Transverse colon (tissue), 4 donors: ENCODE measurements at places on chromosomes 7 and 10.

- no peak for DNase-seq
Measured at GRCh38 chr7:157089100-157089610, 49.6 kb upstream of the UBE3C start.

- peak; percentile 85 for DNase-seq
Measured at GRCh38 chr7:128076796-128077271, 45.6 kb upstream of the LRRC4 start.

- DNase-seq: no peak
Measured at GRCh38 chr7:25615003-25615402, 386.7 kb upstream of the NPVF start.

DNA sequence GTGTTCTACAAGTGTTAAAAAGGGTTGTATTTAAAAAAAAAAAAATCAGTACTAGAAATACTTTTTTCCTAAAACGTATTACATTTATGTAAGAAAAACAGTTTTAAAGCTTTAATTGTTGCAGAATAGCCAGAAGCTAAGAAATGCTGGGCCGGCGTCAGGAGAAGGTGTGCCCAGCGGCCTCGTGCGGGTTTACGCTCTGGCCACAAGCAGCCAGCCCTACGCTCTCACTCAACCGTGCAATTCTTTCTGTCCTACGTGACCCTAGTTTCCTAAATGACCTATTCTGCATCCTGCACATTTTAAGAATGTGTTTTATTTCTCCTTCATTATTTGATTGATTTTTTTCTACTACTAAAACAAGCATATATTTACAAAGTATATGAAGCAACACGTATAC is 279.7 kb upstream of the KLF14 start:
- no peak for DNase-seq

DNA sequence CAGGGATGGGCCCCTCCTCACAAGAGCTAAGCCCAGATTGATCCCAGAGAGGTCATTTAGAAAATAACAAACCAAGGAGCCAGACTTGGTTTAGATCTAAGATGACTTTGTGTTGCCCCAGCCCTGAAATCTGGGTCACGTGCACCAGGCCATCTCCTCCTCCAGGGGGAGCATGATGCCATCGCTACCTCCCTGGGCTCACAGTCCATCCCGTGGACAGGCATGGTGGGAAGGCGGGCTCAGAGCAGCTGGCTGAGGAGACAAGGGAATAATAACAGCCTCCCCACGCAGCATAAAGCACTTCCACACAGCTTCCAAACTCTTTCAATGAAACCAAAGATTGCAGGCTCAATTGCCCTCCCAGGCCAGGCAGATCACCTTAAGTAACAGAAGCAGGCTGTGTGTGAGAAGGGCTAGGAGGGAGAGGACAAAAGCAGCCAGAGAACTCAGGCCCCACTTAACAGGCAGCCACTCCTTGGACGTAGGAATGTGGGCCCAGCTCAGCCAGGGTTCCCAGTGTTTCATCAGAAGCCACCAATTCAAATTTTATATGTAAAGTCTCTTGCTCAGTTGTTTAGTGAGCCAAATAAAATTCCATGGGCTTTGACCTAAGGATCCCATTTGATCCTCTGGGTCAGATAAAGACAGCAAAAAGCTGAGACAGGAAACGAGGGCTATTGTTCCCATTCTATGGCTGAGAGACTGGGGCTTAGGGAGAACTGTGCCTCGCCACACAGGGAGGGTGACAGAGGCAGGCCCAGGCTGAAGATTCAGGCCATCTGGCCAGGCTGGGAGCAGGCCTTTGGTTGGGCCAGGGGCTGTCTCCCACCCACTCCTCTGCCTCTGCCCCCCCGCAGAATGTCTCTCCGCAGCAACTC is 100.2 kb downstream of the COL13A1 start:
- DNase-seq: peak; percentile 66

DNA sequence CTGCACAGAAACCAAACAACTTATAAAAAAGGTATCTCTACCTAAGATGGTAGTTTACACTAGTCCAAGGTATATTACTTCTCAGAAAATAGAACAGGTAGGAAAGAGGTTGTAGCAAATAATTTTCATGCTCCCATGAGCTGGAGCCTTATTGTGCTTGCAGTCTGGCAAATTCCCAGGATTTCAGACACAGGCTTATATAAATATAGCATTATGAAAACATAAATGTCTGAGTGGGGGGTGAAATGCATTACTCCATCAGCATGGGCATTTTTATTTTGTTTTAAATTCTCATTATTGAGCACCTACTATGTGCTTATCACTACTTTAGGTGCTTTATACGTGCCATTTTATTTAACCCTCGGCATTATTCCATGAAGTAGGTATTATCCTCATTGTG is 83.0 kb upstream of the PHYHIPL start:
- DNase-seq: no peak

DNA sequence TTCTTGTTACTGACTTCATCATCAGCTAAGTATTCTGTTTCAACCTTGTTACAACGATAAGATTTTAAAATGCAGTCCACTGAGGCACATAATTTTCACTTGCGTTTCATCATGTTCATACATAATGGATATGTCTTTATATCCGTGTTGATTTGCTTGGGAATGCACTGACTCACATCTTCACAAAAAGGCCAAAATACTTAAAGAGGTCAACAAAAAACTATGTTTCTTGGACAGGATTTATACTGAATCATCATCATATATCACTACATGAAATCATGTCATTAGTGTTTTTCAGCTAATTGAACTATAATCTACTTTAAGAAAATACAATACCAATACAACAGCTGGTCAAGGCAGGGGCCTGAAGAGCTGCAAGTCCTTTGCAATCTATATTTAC is 324.5 kb upstream of the KLF6 start:
- no peak for DNase-seq

DNA sequence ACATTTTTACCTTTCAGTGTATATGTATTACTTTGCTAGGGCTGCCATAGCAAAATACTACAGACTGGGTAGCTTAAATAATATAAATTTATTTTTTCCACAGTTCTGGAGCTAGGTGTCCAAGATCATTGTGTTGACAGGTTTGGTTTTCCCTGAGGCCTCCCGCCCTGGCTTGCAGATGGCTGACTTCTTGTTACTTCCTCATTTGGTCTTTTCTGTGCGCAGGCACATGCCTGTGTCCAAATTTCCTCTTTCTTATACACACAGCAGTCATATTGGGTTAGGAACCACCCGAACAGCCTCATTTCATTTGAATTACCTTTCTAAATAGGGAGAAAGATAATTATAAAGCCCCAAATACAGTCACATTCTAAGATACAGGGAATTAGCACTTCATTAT is 521.6 kb upstream of the SORCS1 start:
- peak; percentile 15 for DNase-seq

DNA sequence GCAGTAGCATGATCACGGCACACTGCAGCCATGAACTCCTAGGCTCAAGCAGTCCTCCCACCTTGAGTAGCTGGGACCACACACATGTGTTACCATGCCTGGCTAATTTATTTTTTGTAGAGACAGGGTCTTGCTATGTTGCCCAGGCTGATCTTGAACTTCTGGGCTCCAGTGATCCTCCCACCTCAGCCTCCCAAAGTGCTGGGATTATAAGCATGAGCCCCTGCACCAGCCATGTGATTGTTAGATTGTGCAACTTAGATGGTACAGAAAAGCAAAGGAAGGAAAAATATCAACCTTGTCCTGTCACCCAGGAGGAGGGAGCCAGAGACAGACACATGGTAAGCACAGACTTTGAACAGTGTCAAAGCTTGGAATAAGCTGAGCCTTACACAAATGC is 73.5 kb downstream of the CCNY start:
- no peak for DNase-seq

GRCh38 chr10:104349623-104350126 is 4.0 kb upstream of the CFAP58 start:
- peak; percentile 20 for DNase-seq

DNA sequence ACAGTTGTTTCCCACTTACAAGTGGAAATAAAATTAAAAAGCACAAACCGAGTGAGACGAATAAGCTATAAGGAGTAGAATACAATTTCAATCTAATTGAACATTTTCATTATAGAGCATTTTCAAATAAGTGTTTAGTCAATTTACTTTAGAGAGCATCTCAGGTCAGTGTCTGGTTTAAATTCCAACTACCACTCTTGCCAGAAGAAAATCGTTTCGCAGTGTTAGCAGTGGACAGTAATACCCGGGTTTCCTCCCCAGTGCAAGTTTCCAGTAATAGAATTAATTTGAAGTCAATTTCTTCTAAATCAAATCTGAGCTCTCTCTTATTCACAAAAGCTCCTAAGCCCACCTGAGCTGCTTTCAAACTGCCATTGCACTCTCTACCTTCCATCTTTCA is 45.7 kb downstream of the CREB3L2 start:
- DNase-seq: no peak

- DNase-seq: no peak
Measured at GRCh38 chr10:25261558-25261957, 86.8 kb downstream of the GPR158 start.

- no peak for DNase-seq
Measured at GRCh38 chr7:93723424-93724124, 149.1 kb upstream of the CALCR start.

DNA sequence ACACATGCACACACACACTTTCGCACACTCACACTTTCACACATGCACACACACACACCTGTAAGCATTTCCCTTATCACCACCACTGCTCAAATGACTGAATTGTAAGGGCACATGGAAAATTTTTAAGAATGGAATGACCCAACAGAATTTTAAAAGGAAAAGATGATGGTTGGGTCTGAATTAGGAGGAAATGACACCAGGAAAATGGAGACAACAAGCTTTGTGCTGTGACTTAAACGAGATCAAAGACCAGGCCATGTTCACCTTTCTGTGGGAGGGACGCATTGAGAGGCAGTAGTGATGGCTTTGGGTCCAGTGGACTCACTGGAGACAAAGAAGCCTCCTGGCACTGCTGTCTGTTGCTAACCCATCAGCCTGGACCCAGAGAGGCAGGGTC is 16.7 kb upstream of the C10orf71 start:
- DNase-seq: no peak

DNA sequence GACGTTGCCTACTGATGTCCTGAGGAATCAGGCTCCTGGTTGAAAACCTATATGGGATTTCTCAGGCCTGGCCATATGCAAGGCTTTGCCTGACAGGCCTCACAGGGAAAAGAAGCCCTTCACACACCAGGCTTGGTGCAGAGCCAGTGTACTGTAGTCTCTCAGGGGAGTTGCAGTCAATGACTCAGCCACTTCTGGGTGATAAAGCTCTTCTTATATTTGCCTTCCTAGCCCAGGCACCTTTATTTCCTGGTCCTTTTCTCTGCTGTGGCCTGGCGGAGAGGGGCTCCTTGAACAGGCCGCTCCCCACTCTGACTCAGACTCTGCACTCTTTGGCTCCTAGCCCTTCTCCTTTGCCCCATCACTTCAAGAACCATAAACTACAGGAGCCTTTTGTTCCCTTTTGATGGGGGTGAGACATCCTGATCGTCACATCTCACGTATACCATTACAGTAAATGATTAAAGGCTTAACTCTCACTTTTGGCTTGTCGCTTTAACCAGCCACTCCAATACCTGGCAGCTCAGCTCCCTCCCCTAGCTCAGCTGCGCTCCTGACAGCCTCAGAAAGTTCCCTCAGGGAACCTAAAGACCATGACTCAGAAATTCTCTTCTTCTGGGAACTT is 33.5 kb downstream of the DPY19L1 start:
- peak; percentile 85 for DNase-seq

DNA sequence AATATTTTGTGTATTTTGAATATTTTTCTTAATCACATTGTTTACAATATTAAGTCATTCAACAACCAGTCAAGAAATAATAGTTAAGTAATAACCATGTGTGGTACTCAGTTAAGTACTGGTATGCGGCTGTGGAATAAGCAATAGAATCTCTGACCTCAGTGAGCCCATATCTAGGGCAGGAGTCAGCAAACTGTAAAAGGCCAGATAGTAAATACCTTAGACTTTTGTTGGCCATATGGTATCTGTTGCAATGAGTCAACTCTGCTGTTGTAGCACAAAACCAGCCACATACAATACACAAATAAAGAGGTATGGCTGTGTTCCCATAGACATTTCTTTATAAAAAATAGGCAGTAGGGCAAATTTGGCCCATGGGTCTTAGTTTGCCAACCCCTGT is 311.6 kb upstream of the SEMA3A start:
- DNase-seq: no peak

DNA sequence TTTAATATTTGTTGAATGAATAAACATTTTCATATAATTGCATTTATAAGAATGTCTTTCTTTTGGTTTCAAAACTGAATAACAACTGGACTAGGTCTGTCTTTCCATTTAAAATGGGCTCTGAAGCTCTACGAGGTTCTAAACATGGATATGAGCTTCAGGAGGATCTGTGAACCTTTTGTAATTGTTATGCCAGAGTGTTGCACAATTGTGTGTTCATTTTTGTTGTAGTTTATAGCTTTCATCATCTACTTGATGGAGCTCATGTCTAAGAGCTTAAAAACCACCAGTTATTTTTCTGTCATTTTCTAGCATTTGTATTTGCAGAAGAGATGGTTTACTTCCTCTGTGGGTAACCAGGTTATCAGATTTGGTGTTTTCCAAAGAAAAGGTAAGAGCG is 265.7 kb upstream of the NPY start:
- no peak for DNase-seq

DNA sequence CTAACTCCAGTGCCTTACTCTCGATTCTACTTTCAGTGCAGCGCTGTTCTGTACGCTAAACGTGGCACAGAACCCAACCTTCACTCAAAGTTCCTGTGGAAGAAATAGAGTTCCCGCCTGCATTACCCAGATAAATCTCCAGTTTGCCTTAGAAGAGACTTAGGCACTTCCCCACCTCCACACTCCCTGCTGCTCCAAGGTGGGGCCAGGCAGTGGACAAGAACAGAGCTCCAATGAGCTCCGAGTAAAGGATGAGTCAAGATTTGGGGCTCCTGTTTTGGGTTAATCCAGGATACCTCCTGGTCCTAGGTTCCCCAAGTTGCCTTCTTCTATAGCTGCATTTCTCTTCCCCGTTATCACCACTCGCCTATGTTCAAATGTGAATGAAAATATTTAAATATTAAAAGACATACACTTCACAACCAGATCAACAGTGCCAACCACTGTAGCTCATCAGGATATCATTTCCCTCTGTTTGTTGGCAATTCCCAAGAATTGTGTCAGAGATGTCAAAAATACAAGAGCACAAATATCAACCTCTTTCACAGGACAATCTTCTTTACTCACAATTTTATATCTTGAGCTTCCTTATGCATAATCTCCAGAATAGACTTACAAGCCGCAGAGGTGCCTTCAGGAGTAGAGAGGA is 48.0 kb downstream of the MALSU1 start:
- no peak for DNase-seq

- DNase-seq: peak; percentile 91
Measured at GRCh38 chr10:21497177-21497807, 28.2 kb downstream of the SKIDA1 start.

DNA sequence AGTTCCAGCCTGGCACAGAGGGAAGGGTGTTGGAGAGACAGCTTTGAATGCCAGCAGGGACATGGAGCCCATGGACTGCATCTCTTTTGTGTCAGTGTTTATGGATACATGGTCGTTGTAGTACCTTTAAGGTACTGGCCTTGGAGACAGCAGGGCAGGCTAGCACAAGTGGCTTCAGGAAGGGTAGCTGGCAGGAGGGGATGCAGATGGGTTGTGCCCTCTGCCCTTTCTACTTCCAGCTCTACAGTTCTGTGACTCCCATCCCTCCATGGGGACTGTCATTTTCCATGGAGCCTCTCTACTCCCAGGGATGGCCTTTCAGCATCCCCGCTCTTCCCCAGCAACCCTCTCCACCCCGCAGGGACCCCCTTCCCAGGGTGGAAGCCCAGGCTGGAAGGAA is 25.1 kb downstream of the POLL start:
- no peak for DNase-seq

GRCh38 chr7:130865408-130866236 is 131.6 kb upstream of the KLF14 start:
- no peak for DNase-seq
